GM12864 (cell line): ENCODE measurements at places on chromosomes 1 and 21.
A peak's percentile ranks its signal among the peaks of the same experiment; 100 is the strongest.

DNA sequence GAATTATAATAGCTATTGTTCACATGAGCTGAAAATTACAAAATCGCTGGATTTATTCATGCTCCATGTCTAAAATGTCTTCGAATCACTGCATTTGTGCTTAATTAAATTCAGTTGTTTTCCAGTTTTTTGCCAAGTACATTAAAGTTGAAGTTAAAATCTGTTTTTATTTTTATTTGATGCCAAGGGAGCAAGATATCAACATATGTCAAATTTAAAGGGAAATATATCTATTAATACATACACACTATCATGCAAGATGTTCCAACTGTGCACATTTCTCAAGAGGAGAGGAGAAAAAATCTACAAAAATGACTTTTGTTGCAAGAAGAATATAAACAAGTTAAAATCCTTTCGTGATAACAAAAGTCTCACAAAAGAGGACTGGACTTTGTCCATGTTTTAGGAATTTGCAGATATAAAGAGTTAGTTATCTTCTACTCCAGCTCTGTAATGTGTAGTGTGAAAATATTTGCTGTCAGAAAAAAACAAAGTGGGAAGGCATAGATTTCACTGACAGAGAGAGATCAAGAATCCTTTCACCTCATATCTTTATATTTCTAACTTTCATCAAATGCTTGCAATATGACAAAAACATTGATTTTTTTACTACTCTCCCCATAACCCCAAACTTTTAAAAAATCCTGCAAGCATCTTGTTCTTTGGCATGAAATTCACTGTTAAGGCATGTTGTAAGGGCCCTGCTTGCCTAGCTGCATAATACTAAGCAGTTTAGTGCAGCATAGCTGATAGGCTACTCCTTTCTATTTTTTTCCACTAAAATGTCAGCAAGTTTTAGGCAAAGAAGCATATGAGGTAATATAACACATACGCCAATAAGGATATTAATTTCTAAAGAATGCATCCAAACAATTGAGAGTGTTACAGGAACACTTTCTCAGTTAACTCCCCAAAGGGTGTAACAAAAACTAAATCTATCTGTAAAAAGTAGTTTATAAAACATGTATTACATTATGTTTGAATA is 340.2 kb upstream of the ADAMTS5 start:
- DNase-seq: no peak

DNA sequence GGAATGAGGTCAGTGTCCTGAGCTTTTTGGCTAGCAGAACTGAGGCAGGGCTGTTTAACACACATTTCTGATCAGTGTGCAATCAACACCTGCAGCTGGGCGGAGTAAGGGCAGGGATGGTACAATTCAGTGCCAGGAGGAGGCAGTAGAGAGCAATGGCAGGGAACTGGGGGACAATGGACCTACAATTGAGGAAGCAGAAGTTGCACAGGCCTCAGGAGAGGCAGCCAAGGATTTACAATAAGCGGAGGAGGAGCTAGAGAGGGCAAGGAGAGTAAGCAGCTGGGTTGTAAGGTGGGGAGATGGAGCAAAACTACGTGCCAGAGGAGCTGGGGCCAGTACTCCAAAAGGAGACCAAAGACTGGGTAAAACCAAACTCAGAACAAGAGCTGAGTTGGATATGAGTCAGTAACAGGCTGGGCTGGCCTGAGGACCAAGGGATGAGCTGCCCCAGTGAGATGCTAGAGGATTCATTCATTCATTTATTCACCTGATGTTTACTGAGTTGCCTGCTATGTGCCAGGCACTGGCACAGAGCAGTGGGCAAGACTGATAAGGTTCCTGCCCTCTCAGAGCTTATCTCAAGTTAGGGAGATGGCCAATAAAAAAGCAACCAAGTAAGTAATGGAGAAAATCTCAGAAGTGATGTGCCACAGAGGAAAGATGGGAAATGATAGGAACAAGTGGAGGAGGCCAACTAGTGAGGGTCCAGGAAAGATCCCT is 10.4 kb upstream of the GALE start:
- peak; percentile 62 for DNase-seq

GRCh38 chr1:97308131-97308530 is 586.5 kb downstream of the PTBP2 start:
- DNase-seq: no peak

- DNase-seq: no peak
Observed at GRCh38 chr1:183349201-183349711, 68.9 kb downstream of the NMNAT2 start.

GRCh38 chr1:236725668-236726067 is 39.4 kb downstream of the ACTN2 start:
- no peak for DNase-seq

DNA sequence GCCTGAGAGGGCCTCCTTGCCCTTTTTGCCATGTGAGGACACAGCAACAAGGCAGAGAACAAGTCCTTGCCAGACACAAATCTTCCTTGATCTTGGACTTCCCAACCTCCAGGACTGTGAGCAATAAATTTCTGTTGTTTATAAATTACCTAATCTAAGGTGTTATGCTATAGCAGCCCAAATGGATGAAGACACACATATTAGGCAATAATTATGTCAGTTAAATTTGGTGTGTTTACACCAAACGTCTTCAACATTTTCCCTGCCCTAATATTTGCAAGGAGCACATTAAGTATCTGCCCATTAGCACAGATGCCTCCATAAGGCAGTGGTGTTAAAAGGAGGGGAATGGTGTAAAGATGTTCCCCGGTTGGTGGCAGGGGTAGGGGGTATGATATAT is 94.8 kb downstream of the ETS2 start:
- DNase-seq: no peak

DNA sequence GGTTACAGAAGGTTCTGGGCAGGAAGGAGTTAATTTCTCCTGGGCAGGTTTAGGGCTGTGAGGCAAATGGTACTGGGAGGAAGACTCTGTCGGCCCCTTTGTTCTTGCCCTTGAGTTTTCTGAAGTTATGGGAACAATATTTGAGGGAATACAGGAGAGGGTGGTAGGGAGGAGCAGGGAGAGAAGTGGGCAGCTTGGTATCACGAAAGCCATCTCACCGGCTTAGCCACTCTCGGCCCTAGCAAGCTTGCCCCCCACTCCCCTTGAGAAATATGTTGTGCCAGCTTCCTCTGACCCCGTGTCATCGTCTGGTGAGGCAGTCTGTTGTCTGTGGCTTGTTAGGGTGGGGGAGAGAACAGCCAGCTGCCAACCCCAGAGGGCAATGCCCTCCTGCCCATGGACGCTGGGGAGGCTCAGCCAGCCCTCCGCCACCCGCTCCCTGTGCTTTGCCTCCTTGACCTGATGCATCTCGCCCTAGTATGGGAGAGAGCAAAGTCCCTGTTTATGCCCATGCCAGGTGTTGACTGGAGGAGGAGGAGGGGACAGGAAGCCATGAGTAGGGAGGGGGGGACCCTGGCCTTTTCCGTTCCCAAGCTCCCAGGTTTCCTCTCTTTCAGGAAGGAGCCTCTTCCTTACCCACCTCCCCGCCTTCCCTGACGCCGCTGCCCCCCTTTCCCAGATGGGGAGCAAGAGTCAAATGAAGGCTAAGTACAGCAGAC is 1.2 kb downstream of the EFNA1 start:
- no peak for DNase-seq

GRCh38 chr1:24018611-24019580 is 38.8 kb upstream of the SRSF10 start:
- no peak for DNase-seq

DNA sequence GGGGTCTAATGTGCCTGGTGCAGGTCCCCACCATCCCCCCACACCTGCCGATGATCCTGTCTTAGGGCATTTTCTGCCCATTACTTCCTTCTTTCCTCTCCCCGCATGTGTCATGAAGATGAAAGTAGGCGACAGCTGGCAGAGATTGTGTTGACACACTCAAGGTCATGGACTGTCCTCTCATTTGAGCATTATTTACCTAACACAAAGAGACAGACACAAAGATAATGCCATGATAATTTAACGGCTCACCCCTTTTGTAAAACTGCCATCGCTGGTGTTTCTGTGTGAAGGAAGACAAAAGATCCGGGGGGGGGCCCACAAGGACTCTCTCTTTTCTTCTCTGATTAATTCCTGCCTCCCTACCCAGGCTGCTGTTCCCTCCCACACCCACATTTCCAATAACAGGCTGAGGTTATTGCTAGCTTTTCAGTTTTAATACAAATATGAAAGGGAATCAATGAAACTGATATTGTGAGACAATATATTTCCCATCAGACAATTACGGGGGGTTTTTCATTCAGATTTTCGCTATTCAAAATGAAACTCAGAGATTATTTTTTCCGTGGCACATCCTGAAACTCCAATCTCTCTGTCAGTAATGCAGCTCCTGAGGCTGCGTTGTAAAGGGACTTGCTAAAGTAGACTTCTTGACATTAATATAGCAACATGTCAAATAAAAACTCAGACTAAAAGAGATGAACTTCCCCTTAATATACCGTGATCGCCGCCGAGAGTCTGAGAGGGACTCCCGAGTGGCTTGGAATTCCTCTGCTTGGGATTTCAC is 561.1 kb downstream of the NPHP4 start:
- no peak for DNase-seq

- no peak for DNase-seq
Observed at GRCh38 chr21:39523399-39523798, 71.6 kb downstream of the SH3BGR start.

DNA sequence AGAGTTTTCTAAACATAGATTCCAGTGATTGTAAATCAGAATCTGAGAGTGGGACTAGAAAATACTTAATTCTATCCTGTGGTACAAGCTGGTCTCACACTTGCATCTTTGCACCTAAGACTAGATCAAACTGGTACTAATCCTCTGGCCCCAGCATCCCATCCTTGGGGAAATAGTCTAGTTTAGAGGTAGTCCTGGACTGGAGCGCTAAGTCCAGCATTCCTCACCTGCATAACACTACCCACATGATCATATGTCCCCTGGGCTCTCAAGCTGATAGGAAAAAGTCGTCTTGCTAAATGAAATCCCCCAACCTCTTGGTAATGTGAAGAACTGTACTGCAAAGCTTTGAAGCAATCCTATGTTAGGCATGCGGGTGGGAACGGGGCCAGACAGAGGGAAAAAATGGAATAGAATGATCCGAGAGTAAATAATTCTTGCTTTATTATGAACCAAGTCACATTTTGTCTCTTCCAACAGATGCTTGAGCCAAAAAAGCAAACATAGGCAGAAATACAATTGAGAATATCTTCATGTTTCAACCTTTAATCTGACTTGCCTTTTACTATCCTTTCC is 4.8 kb downstream of the COX20 start:
- no peak for DNase-seq

DNA sequence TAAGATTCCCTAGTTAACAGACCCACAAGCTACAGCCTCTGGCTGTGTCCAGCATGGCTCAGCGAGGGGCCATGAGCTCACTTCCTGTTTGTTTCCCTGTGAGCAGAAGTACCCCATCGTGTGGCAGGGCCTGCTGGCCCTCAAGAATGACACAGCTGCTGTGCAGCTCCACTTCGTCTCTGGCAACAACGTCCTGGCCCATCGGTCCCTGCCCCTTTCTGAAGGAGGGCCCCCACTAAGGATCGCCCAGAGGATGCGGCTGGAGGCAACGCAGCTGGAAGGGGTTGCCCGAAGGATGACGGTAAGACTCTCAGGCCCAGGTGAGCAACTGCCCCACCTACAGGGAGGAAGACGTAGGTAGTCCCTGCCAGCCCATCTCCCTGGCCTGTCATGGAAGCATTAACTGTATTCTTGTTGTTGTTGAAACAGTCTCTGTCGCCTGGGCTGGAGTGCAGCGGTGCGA is 38.2 kb downstream of the ZBTB17 start:
- no peak for DNase-seq

DNA sequence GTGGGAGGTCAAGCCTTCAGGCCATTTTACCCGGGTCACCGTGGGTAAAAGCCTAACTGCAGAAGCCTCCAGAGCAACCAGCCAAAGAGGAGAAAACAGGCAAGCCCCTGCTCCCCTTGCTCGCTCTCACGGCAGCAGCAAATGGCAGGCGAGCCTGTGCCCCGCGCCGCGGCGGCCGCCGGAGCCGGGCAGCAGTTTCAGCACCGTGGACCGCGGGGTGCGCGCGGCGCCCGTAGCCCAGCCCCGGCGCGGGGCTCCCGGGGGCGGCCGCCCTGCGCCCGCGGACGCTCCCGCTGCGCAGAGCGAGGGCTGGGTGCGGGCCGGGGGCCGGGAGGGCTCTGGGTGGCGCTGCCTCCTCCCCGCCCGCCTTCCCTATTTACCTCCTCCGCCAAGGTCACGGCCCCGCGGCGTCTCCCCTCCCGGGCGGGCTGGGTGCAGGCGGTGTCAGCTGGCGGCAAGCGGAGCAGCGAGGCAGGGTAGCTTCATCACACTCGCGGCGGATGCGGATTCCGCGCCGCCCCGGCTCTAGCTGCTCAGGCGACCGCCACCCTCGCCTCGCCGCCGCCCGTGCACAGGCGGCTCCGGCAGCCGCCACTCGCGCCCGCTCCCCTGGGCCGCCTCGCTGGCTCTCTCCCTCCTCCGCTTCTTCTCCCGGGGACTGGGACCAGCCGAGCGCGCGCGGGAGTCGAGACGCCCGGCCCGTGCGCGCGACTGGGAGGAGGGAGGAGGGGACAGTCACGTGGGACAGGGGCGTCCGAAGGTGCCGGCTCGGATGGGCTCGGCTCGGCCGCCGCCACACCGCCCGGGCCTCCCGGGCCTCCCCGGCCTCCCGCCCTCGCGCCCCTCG is at the start of gene RGS7:
Gene RGS7 (minus strand): TSS at position 687 of the 847 bp plus-strand sequence.
- no peak for DNase-seq

GRCh38 chr21:26851109-26851944 is 6.1 kb upstream of the ADAMTS1 start:
- DNase-seq: no peak

GRCh38 chr1:19476450-19477190 is 8.7 kb downstream of the CAPZB start:
- no peak for DNase-seq

GRCh38 chr1:236989290-236990051 is 14.8 kb downstream of the MT1HL1 start:
- no peak for DNase-seq

DNA sequence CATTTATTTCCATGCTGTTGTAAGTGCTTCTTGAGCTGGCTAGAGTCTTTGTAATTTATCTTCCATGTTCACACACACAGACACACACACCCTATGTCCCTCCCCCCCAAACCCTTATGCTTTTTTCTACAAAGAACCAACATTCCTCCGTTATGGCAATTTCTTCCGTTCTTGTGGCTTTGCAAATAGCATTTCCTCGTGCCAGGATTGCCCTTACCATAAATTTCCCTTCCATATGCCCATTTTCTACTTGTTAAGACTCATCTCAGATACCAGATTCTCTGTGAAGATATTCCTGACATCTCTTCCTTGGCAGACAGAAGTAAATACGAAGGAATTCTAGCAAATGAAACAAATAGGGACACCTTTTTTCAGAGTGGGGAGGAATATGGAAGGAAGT is 26.0 kb downstream of the RALGPS2 start:
- no peak for DNase-seq

GRCh38 chr1:214895011-214895600 is 187.4 kb upstream of the KCNK2 start:
- no peak for DNase-seq

- DNase-seq: no peak
Observed at GRCh38 chr21:39003982-39004633, 179.1 kb downstream of the PSMG1 start.

GRCh38 chr1:32948905-32949304 is 15.7 kb downstream of the RNF19B start:
- DNase-seq: no peak
